ENCODE measurements at places on chromosomes 1 and 21.

DNA sequence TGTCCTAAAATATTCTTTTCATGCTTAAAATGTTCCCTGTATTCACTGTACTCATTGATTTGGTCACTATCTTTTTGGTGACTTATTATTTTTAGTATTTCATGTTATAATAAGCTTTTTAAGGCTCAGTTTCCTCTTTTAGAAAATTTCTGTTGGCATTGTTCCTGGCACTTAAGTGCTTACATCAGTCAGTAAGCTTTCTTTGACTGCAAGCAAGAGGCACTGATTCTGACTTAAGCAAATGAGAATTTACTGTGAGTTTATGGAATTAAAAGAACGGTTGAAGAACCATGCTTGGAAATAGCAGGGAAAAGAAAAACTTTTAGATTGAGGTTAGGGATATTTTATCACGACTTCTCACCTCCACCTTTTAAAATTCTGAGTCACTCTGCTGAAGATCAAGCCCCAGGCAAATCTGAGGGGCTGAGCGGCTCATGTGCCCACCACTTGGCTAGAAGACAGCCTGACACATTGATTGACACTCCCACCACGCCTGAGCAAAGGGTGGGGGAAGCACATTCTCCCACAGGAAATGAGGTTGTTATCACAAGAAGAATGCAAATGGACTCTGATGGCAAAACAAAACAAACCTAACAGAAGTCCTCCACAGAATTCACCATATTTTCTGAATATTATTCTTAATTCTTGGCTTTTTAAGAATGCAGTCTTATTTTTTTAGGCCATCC is 102.8 kb downstream of the KCTD3 start:
- no peak for DNase-seq

DNA sequence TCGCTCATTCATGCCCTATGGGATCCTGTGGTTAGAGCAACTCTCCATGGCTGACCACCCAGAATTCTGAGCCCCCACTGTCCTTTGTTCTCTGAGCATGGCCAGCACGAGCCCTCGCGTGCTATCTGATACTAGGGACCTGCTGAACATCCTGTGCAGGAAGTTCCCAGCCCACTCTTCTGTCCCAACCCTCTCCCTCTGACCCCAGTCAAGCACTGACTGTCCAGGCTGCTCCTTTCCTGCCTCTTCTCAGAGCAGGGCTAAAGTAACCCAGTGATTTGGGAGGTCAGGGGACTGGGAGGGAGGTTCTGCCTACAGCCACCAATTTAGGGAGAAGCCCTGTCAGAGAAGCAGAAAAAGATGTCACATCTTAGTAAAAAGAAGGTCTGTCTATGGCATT is 21.2 kb downstream of the CYP4B1 start:
- DNase-seq: no peak

- no peak for DNase-seq
Observed at GRCh38 chr1:6475381-6476133, 9.6 kb upstream of the TNFRSF25 start.

- DNase-seq: no peak
Observed at GRCh38 chr1:172514108-172514507, 18.8 kb upstream of the SUCO start.

- no peak for DNase-seq
Observed at GRCh38 chr1:208219098-208219658, 25.0 kb downstream of the PLXNA2 start.

DNA sequence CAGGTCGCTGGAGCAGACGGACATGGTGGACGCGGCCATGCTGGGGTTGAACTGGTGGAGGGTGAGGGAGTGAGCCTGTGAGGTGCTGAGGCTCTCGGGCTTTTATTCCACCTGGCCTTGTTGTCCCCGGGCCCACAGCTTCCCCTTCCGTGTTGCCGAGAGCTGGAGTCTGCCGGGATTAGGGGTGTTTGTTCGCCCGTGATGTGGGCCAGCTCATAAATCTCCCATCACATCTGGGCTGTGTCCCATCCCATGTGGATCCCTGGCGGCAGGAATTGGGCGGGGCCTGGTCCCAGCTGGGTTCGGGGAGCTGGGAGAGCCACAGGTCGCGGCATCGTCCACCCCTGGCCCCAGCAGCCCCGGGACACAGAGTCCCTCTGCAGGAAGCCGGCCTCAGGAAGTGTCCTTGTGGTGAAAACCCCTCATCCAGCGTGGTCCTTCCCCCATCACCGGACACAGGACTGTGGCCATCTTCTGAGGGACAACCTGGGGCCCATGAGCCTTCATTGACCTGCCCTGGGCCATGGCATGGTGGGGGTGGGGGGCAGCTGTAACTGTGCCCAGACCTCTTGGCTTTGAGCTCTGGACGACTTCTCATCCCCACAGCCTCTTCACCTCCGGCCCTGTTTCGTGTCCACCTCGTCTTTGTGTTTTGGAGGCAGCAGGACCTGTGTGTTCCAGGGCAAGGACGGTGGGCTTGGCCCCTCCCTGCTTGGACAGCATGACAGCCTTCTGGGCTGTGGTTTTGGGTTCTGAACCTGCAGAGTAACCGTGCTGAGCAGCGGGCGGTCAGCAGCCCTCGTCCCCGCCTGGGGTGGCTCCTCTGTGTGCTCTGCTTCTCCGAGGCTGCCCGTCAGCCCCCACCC is at the start of gene KRTAP10-6:
Gene KRTAP10-6 (minus strand): TSS at position 60 of the 866 bp plus-strand sequence. CDS start 21 bp downstream, at position 39.
- no peak for DNase-seq

GRCh38 chr21:37877171-37877570 is 39.1 kb downstream of the KCNJ6 start:
- no peak for DNase-seq

DNA sequence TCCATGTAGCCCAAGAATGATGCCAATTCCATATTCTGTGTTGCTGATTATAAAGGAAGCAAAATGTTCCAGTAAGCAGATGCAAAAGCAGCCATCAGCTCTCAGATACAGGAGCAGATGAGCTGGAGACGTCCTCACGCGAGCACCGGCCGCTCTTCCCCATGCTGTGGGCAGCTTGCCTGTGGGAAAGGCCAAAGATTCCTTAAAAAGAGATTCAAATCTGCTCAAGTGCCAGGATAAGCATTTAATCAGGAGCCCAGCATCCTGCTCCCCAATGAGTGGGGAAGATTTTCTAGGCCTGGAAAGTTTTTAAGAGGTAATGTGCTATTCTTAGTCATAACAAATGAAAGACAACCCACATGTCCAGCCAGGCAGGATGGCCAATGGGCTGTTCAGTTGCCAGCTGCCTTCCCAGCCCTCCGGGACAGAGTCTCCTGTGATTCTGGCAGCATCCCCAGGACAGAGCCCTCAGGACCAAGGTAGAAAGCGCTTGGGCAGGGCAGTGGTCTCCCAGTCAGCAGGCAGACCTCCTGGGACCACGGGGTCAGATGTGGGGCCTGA is 108.2 kb upstream of the TMPRSS2 start:
- no peak for DNase-seq

GRCh38 chr1:175419684-175420517 is 227.3 kb upstream of the KIAA0040 start:
- no peak for DNase-seq

DNA sequence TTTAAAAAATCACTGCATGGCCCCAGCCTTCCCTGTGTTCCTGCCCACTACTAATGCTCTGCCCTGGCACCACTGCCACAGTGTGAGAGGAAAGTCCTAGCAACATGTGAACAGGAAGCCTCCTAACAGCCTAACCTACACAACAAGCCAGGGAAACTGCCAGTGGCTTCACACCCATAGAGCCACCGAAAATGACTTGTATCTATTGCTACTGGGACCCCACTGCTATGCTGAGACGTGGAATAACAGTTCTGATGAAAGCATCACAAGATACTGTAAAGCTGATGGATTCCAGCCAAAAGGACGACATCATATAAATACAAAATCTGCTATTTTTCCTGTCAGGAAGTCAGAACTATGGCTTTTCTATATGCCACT is 74.9 kb downstream of the JAK1 start:
- no peak for DNase-seq

GRCh38 chr21:36727866-36728265 is 29.0 kb downstream of the SIM2 start:
- DNase-seq: no peak

DNA sequence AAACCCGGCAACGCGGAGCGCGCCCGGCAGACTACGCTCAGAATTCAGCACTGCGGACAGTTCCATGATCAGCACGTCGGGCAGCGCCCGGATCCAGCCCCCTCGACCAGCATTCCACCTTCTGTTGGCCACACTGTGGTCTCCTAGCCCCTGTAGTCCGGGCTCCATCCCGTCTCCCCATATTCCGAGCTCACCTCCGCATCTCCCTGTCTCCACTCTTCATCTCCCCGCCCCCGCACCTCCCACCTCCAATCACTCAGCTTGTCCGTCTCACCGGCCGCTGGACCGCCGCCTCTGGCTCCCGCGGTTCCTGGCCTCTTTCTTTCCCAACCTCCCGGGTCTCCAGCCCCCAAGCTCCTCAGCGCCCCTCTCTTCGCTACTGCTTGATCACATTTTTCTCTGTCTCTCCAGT is 500 bp downstream of the EPHA10 start:
- DNase-seq: no peak

GRCh38 chr1:57404884-57405283 is 19.0 kb downstream of the DAB1 start:
- no peak for DNase-seq
